ENCODE measurements at places on chromosomes 2 and 18.

- no peak for DNase-seq
Observed at GRCh38 chr2:235901243-235901642, 266.9 kb downstream of the GBX2 start.

DNA sequence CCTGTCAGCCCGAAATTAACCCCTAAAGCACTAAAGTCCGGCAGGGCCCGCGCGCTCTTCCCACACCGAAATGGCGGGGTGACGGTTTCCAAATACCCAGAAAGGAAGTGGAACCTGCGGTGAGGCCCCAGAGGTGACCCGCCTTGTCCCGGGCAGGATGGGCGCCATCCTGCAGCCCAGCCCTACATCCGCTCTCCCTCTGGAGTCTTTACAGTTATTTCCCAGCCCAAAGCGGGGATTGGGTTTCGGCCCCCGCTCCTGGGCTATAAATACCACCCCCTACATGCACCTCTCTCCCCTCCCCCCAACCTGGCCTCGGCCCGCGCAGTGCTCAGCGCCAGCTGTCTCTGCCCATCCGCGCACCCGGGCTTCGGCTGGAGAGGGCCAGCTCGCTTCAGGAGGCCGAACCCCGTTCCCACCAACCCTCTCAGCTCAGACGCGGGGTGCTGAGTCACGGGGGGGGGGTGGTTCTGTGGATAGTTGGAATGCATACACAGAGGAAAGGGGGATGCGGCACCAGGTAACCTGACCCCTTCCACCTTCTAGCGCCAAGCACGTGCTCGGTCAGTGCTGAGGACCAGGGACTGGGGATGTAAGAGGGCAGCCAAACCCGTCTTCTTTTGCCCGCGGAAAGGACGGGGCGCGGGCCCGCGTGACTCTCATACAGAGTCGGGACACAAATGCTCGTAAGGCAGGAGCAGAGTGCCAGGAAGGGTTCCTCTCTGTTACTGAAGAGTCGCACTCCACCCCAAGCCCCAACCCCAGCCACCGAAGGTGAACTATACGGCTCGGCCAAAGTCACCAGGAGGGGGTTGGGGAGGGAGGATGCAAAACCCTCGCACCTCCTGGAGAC, at the start of gene TUBA4B:
Gene TUBA4B (plus strand): TSS at position 344 of the 853 bp plus-strand sequence. CDS start 165 bp downstream, at position 509.
- no peak for DNase-seq

GRCh38 chr2:210663631-210664089, 107.3 kb downstream of the CPS1 start:
- DNase-seq = no peak

DNA sequence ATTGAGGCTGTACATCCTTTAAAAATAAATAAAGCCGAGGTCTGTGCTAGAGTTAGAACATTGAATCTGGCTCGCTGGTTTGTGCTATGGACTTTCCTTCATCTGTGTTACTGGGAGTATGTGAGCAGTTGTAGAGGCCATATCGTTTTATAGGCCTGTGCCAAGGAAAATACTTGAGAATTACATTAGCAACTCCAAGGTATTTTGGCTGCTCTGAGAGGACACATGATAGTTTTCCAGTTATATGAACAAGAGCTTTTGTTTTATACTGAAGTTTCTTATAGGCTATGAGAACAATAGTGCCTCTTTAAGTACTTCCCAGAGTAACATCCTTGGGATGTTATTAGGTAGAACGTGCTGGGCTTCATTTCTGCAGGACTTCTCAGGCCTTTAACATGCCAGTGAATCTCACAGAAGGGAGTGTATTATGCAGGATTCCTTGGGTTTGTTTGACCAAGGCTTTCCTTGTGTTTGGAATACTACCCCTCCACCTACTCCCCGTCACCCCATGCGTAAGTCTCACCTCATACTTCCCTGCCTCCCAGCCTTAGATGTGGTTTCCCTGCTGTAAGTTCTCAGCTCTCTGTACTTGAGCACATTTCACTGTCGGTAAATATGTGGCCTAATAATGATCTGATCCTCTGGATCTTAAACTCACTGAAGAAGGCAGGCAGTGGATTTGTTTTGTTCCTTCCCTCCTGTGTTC, 21.0 kb downstream of the TCF7L1 start:
- no peak for DNase-seq

- no peak for DNase-seq
Observed at GRCh38 chr18:56803051-56803450, 151.9 kb downstream of the WDR7 start.

GRCh38 chr2:190105554-190105953, 43.0 kb upstream of the MSTN start:
- no peak for DNase-seq

- DNase-seq = no peak
Observed at GRCh38 chr2:220152281-220152935, 525.0 kb downstream of the SLC4A3 start.

DNA sequence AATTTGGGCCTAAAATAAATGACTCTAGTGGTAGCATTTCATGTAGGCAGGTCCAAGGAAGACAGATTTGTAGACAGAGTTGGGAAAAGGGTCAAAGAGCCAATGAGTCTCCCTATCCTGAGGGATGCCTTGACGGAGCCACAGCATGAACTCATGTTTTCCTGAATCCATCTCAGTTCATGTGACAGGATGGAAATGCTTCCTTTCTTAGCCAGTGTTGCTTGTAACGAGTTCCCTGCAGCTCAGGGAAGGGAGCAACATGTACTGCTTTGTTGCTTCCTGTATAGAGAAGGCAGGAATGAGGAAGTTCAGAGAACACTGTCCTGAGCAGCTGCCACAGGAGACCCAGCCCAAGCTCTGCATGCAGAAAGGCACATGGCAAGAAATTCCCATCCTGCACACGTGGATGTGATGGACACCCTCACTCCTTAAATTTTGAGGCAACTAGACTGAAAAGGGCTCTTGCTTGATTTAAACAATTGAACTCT, 27.9 kb downstream of the TMEM17 start:
- DNase-seq = no peak

GRCh38 chr2:145751629-145752028, 1231.7 kb upstream of the ZEB2 start:
- no peak for DNase-seq

GRCh38 chr2:224666951-224667553, 49.1 kb downstream of the CCDC195 start:
- DNase-seq = no peak

DNA sequence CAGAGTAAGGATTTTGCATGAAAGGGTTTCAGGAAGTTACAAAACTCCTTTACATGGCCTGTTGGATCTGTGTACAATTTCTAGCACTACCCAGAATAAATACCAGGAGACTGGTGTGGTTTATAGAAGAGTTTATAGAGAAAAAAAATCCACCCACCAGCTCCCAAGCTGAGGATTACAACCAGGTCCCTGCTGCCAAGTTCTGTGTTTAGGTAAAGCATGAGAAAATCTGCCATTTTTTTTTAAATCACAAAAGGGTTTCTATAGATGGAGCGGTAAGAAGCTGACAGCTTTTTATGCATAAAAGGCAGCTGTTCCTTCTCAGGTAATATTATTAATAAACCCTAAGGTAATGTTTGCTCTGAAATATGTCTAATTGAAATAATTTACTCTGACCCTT, 545.4 kb upstream of the ZEB2 start:
- no peak for DNase-seq

- no peak for DNase-seq
Observed at GRCh38 chr2:72919414-72920317, 2.3 kb downstream of the EMX1 start.

DNA sequence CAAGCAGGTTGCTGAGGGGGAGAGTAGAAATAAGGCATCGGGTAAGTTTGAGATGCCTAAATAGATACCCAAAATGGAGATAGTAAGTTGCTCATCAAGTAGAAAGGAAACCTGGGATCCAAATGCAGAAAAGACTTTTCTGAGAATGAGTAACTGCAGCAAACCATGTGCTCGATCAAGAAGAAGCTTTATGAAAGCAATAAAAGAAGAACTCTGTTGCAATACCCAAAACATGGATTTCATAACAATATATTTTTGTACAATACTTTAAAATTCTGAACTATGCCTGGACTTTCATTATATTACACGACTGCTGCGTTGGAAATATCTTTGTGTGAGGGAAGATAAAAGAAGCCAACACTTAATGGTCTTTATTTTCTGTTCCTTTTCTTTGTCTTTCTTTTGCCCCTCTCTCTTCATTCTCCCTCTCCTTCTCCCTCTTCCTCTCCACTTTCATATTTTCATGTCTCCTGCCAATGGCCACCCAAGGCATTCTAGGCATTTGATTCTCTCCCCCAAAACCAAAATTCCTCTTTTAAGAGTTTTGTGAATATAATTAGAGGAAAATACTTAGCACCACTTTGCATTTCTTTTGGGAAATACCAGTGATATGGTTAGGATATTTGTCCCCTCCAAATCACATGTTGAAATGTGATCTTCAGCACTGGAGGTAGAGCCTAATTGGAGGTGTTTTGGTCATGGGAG, 257.6 kb downstream of the MREG start:
- no peak for DNase-seq

DNA sequence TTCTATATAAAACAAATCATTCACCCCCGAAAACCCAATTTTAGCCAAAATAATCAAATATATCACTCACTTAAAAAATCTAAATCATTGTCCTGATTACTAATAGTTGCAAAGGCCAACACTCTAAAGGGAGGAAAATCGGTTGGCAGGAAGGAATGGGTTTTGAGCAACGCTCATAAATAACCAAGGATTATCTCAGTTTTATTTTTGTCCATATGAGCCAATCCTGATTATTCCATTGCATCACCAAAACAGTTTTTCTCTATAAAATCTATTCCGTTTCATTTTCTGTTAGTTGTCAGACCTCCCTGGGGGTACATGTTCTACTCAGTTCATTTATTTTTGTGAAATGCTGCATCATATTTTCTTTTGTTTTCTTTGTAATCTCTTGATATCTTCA, 174.1 kb downstream of the LRATD1 start:
- DNase-seq = no peak

DNA sequence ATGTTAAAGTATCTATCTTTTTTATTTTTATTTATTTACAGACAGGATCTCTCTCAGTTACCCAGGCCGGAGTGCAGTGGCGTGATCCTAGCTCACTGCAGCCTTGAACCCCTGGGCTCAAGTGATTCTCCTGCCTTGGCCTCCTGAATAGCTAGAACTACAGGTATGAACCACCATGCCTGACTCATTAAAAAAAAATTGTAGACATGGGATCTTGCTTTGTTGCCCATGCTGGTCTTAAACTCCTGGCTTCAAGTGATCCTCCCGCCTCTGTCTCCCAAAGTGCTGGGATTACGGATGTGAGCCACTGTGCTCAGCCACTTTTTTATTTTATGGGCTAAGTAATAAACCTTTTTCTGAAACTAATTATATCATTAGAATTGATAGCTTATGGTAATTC, 7.1 kb downstream of the MFSD6 start:
- no peak for DNase-seq

DNA sequence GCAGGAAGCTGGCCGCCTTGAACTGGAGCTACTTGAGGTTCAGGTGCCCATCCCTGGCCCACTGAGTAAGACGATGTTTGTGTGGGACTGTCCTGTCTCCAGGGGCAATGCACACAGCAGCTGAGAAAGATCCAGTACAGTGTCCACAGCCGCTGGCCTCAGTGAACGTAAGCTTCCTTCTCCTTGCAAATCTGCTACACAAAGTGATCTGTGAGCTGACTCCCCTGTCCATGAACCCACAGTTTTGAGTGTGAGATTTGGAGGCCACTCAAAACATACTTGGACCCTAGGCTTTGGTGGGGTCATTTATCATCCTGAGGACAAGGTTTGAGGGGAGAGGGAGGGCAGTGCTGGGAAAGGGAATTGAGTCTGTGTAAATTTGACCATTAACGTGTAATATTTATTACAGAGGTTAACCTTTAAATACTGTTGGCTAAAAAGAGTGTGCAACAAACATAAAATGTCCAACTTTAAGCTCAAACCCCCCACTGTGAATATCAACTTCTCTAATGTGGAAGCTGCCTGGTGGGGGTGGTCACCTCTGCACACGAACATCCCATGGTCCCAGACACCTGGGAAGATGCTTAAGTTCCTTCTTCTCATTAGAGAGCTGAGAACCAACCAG, 4.9 kb upstream of the CYS1 start:
- DNase-seq = no peak

DNA sequence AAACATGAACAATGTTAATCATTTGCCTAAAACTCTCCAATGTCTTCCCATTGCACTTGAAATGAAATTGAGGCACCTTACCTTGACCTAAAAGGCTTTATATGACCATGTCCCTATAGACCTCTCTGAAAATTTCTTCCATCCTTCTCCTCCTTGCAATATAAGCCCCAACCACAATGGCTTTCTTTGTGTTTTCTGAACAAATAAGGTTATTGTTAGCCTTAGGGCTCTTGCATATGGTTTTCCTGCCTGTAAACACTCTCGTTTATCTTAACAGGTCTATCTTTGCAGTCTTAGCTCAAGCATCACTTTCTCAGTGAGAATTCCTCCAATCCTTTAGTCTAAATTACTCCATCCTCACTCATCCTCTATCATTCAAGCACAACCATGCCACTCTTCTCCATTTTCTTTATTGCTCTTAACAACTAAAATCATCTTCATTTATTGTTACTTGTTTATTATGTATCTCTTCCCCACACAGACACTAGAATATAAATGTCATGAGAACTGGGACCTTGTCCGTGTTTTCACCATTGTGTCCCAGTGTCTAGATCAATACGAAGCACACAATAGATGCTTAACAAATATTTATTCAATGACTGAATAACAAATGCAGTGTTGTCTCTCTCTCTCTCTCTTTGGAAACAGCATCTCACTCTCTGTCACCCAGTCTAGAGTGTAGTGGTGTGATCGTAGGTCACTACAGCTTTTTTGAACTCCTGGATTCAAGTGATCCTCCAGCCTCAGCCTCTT, 129.3 kb downstream of the RDH14 start:
- DNase-seq = no peak

DNA sequence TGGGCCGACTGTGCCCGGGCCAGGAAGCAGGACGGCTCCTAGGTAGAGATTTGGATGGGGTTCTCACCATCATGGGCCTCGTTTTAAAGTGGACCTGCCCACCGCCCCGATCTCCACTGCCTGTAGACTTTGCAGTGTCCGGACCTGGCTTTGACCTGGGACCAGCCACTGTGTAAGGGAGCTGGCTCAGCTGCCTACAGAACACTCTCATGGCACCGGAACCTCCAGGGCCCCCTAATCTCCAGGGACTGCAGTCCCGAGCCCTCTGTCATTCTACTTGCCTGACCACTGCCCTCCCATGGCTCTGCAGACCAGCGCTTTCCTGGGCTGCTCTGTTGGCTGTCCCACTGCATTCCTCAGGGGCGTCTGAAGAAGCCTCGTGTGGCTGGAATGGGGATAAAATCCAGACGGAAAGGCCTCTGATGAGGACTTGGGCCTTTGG, 120.8 kb downstream of the GLI2 start:
- no peak for DNase-seq

GRCh38 chr2:133253793-133254192, 314.5 kb downstream of the NCKAP5 start:
- DNase-seq = no peak

- DNase-seq = no peak
Observed at GRCh38 chr2:38148501-38148900, 72.5 kb upstream of the CYP1B1 start.

- DNase-seq = no peak
Observed at GRCh38 chr18:45602926-45603325, 12.3 kb upstream of the SLC14A2 start.
